ENCODE measurements at places on chromosomes 2 and 18. TPM values are rescaled to one million over a fixed set of nuclear protein-coding genes. Genes with fewer than 3 reads are reported as not detected.
A peak's percentile ranks its signal among the peaks of the same experiment; 100 is the strongest.

The ATP6V1B1 gene
- not detected for total RNA-seq

DNA sequence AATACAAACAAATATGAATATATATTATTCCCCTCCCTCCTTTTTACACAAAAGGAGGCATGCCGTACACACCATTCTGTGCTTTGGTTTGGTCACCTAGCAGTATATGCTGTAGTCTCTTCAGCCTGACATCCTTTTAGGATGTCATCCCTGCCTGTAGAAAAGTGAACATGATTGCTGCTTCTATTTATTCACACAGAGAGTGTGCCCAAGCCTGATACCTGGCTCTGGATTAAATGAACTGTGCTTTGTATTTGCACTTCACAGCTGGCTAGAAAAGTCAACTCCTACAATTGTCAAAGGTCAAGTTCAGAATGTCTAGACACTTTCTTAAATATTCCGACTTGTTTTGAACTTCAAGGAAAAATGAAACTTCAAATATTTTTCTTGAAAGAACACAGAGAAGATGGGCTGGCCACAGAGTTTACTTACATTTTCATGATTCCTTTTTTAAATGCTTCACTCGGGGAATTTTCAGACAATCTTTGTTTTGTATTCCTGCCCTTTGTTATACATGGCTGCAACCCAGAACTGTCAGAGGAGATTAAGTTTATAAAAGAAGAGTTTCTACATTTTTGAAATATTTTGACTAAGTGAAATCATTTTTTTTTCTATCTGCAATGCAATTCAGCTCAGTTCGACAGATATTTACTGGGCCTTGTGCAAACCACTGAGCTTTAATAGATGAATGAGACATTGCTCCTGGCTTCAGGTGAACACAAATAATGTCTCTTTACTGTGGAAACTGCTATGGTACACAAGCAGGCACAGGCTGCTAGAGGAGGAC lies 33.5 kb downstream of the DAPL1 start:
- no peak overlapping the region for H3K4me3 ChIP-seq
- H3K4me1 ChIP-seq = no peaks in the 10 kb centered on the region
- no peak overlapping the region for H3K27ac ChIP-seq
- H3K36me3 ChIP-seq = no peaks in the 10 kb centered on the region
- DNase-seq = peak; percentile 39

GRCh38 chr2:98568161-98568956 lies 40.0 kb downstream of the COA5 start:
- DNase-seq = no peak
- no peaks in the 10 kb centered on the region for H3K4me1 ChIP-seq
- peaks cover 17% of the 10 kb centered on the region for H3K36me3 ChIP-seq
- no peak overlapping the region for H3K4me3 ChIP-seq

DNA sequence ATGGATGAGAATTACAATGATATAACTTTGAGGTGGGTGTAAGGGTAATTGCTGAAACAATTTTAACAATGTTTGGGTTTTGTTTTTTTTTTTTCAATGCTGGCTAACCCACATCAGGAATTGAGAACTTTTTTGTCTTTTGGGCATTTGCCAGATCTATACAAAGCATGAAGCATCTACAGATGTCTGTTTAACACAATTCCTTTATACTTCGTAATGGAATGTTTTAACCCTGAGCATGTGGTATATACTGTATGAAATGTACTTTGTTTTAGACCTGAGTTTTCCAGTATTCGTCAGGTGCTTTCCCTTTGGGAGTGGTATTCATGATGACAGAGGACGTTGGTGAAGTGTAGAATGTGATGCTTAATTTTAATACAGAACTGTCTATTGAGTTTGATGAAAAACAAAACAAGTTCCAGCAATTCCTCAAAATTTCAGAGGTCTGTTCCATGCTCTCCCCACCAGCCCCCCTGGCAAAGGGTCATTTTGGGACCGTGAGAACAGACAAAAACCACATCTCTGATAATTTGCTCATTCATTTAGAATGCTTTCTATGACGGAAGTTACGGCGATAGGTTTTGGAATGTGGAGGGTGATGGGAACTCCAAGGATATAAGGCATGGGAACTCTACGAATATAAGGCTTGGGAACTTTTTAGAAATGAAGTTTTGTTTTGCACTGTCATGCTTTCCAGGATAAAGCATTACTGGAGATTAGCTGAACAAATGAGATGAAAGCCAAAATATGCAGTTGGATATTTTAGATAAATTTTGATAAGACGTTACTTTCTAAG lies 14.1 kb downstream of the LIMS1 start:
- H3K36me3 ChIP-seq = no peaks in the 10 kb centered on the region
- H3K27me3 ChIP-seq = no peaks in the 10 kb centered on the region
- no peaks in the 10 kb centered on the region for H3K4me1 ChIP-seq
- no peak overlapping the region for H3K4me3 ChIP-seq
- no peak for DNase-seq

The AMER3 gene
- total RNA-seq = 0.18 TPM

The LYPD6 gene
- 2.3 TPM for total RNA-seq

- no peak for DNase-seq
- H3K4me1 ChIP-seq = no peaks in the 10 kb centered on the region
- no peaks in the 10 kb centered on the region for H3K36me3 ChIP-seq
- no peak overlapping the region for H3K4me3 ChIP-seq
These were observed 67.2 kb downstream of the SMAD4 start for GRCh38 chr18:51097021-51097822.

- H3K27ac ChIP-seq = peak overlapping the region; percentile 97
- H3K4me3 ChIP-seq = peak overlapping the region; percentile 71
- H3K27me3 ChIP-seq = no peaks in the 10 kb centered on the region
- no peaks in the 10 kb centered on the region for H3K4me1 ChIP-seq
- no peak for DNase-seq
These were observed 2.8 kb downstream of the PHLPP1 start for GRCh38 chr18:62717925-62718800.

The SLC38A11 gene
- 3.0 TPM for total RNA-seq

The SF3B1 gene
- total RNA-seq = 250 TPM

The SERPINB11 gene
- 37.8 TPM for total RNA-seq

GRCh38 chr18:34219651-34220050 lies 5.1 kb downstream of the NOL4 start:
- H3K4me3 ChIP-seq = no peak overlapping the region
- H3K36me3 ChIP-seq = no peaks in the 10 kb centered on the region
- no peaks in the 10 kb centered on the region for H3K4me1 ChIP-seq
- no peak for DNase-seq
- H3K27ac ChIP-seq = no peak overlapping the region
- H3K27me3 ChIP-seq = peaks cover 7% of the 10 kb centered on the region

DNA sequence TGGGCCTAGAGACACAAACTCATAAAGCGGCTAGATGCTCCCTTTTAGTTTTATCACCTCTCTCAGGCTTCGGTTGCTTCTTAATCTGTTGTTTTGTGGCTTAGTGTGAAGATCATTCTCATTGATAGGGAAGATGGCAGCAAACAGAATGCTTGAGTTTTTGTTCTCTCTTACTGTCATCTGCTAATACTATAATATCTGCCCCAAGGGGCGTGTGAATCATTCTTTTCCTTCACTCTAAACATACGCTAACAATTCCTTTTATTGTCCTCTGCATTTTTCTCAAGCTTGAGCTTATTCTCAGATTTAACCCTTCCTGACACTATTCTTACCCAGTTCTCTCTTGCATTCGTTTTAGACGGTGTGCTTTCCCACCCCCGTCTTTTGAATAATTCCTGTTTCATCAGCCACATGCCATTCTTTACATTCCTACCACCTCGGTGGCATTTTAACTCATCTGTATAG lies 323.9 kb upstream of the NRP2 start:
- no peaks in the 10 kb centered on the region for H3K27me3 ChIP-seq
- DNase-seq = no peak
- no peak overlapping the region for H3K4me3 ChIP-seq
- H3K36me3 ChIP-seq = no peaks in the 10 kb centered on the region

The CFAP65 gene
- total RNA-seq = not detected

DNA sequence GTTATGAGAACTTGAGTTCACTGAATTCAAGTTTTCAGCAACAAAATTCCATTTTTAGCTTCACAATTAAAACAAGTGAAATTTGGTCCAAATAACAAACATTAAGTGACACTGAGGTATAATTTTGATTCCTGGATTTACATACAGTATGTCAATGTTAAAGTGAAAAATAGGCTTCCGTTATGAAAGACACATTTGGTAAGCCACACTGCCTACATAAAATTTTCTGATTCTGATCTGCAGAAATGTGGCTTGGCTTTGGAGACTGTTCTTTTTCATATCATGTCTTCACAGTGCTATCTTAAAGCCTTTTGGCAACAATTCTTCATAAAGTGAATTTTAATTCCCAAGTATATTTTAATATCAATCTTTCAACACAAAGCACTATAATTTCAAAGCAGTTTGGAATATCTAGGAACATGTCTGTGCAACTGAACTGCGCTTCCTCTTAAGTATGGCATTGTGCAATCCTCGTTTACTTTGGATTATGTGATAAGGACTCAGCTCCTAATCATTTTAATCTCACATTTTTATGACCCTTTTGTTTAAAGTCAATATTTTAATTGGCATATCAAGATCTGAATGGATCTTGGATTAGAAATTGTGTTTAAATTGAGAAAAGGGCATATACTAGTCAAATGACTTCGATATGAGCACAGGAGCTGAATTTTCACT lies 60.0 kb downstream of the RBMS1 start:
- no peak overlapping the region for H3K27ac ChIP-seq
- H3K36me3 ChIP-seq = no peaks in the 10 kb centered on the region
- no peaks in the 10 kb centered on the region for H3K27me3 ChIP-seq

The CLEC4F gene
- total RNA-seq = not detected

DNA sequence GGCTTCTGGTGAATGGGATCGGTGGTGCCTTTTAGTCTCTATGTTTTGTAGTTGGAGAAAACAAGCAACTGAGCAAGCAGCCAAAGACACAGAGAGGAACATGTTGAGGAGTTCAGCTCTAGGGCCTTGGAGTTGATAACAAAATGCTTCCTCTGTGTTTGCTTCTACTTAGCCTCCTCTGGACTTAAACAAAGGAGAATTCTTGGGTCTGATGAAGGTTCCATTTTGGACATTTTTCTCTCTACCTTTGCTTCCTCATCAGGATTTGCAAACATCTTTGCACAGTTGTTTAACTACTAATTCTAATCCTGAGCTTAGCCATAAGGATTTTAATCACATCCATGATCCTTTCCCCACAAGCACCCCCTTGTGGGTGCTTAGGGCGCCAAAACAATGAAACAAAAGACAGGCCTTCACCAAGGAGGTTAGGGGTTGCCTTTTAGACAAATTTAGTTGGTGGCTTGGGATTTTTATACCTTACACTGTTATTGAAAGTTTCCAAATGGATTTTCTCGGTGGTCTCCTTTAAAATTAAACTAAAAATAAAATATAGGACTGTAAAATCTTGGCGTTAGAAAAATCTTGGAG lies 148.5 kb upstream of the SATB2 start:
- H3K27me3 ChIP-seq = peaks cover 5% of the 10 kb centered on the region
- H3K27ac ChIP-seq = no peak overlapping the region
- no peak for DNase-seq
- H3K4me3 ChIP-seq = no peak overlapping the region
- H3K4me1 ChIP-seq = no peaks in the 10 kb centered on the region

Data from prostate gland (tissue), 2 donors.